ENCODE measurements at places on chromosomes 3 and 15.

- DNase-seq, result no peak
These were observed 284 bp upstream of the TSC22D2 start for GRCh38 chr3:150407808-150408220.

- DNase-seq, result no peak
These were observed 14.6 kb downstream of the ZNF592 start for GRCh38 chr15:84762840-84763572.

- no peak for DNase-seq
These were observed 119.5 kb downstream of the TMCC1 start for GRCh38 chr3:129773691-129774663.

DNA sequence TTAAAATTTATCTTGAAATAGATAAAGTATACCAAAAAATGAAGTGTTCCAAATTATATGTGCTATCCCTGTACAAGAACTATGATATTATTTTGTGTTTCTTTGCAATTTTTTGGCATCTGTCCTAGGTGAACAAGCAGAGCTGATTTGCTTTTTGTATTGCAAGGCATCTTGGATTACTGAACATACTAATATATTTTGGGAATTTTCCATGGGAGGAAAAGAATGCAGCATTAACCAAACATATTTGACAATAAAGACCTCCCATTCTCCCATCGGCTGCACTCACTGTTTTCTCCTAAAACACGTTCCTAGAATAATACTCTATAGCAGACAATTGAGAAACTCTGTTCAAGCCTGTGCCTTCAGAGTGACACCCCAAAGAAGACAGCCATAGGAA lies 265.1 kb upstream of the ALCAM start:
- DNase-seq, result no peak

- DNase-seq, result no peak
These were observed 774.3 kb downstream of the TUSC7 start for GRCh38 chr3:117483839-117484238.

GRCh38 chr15:55381595-55381994 lies 26.6 kb downstream of the CCPG1 start:
- no peak for DNase-seq

DNA sequence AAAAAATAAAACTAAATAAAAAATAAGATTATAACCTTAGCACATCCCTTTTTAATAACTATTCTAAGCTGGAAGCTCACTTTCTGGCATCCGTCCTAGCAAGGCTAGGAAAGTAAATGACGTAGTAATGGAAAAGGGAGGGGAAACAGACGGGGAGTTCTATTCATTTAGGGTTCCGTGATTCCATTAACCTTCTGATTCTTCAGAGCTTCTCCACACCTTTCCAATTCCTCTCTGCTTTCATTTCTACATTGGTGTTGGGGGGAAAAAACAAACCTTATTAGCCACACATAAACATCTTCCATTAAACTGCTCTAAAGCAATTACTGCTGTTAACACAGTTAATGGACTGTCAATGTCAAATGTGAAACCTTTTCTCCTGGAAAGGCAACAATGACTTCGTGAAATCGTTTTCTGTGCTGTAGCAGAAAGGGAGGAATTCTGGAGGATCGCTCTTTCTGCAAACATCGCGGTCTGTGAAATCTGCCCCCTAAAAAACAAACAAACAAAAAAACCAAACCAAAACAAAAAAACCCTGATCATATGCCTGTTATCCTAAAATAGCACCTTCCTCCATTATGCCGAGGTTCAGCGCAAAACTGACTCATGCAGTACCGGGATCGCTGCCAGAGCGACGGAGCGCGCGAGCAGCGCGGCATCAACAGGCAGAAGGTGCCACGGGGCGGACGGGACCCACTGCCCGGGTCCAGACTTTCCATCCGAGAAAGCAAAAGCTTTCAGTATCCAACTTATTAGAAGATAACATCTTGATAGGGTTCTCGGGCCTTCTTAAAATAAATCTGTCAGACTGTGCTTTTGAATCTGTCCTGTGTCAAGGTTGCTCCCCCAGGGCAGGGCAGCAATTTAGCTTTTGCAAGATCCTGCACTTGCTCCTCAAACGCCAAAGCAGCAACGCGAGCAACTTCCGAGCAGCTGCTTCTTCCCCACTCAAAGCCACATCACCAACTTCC lies 156.2 kb downstream of the FGF12 start:
- peak; percentile 70 for DNase-seq

GRCh38 chr3:13296662-13297061 lies 123.5 kb downstream of the NUP210 start:
- DNase-seq, result no peak

DNA sequence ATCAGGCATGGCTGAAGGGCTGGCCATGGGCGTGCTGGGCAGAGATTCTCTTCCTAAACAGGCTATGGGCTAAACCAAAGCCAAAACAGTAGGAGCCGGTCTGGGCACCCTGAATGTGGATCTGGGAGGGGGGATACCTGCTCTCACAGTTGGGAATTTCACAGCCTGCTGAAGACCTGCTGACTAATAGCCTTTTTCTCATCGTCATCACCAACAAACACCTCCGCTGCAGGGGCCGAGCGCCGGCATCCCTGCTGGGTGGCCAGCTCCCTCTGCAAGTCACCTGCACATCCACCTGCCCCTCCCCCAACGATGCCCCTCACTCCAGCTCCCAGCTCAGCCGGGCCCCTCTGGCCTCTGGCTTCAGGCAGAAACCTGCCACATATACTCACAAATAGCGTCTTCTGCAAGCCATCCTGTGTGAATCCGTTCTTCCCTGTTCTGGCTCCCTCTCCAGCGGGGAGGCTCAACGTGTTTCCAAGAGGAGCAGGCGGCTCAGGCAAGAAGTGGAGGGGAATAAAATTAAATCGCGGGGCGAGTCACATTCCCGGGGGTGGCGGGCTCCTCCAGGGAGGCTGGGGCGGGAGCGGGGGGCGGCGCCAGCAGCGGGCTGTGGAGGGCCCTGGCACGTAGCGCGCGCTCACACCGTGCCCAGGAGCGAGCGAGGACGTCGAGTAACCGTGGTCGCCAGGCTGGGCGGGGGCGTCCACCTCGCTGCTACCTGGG lies 466 bp downstream of the IQSEC1 start:
- no peak for DNase-seq

DNA sequence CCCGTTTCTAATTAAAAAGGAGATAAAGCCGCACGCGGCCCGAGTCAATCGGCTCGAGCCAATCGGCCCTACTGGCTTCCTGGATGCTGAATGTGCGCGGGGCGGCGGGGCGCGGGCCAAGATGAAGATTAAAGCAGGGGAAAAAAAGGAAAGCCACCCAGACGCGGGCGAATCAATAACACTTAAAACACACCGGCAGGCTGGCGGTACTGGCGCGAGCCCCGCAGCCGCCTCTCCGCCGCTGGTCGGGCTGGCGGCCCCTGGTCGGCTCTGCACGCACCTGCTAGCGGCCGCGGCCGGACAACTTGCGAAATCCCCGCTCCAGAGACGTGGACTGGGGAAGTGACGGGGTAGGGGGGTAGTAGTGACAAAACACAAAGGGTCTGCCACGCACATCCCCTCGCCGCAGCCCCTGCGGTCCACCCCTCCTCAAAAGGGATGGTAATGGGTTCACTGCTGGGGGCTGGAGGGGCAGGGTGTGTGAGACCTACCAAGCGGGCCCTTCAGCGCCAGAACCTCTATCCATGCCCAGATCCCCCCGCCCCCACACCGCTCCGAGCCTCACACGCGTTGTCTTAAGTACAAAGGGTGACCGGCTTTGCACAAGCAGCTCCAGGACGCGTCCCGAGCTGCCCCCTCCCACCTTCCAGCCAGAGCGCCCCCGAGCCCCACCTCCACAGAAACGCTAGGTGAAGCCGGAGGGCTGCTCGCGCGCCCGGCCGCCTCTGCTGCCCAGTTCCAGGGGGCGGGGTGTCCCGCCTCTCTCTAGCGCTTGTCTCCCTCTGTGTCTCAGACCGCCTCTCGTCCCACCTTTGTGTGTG lies 1.4 kb downstream of the WNT7A start:
- peak; percentile 25 for DNase-seq

- no peak for DNase-seq
These were observed 31.8 kb downstream of the P3H2 start for GRCh38 chr3:190088890-190089289.

DNA sequence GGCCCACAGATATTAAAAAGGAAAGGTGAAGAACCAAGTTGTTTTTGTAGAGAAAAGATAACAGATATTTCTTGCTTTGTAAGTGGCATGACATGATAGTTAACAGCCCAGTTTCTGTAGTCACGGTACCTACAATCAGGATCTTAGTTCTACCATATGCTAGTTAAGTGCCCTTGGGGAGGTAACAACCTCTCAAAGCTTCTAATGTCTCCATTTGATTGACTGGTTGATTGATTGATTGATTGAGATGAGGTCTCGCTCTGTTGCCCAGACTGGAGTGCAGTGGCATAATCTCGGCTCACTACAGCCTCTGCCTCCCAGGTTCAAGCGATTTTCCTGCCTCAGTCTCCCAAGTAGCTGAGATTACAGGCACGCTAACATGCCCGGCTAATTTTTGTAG lies 28.5 kb downstream of the SENP5 start:
- DNase-seq, result no peak

DNA sequence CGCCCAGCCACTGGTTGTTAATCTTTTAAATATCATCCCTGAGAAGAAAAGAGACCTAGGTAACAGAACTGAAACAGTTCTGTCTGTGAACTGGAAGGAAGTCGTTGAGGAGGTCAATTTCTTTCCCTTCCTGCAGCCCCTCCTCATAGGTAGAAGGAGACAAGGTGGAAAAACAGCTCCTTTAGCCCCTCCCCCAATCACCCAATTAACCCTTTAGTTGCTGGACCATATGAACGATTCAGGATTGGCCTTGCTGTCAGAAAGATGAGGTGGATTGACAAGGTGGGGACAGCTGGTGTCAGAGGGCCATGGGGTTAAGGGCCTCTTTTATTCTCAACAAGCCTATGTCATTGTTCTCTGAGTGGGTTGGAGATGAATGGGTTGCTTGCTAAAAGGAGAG lies 36.0 kb upstream of the ZNF445 start:
- no peak for DNase-seq

- DNase-seq, result no peak
These were observed 73.1 kb downstream of the RAB11A start for GRCh38 chr15:65942436-65942835.

DNA sequence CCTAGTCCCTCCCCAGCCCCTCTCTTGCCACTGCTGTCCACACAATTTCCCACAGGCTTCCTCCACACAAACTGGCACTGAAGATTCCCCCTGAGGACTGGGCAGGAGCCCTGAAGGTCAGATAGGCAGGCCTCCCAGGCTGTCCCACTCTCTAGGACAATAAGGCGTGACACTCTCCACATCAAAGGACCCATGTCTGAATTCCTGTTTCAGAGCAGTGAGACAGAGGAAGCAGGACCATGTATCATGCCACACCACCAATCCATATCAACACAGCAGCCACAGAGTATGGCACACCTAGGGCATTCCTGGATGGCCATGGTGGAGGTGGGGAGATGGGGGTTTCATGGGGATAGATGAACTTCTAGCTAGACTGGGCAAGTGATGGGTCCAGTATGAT lies 13.8 kb upstream of the CCR1 start:
- DNase-seq, result no peak

DNA sequence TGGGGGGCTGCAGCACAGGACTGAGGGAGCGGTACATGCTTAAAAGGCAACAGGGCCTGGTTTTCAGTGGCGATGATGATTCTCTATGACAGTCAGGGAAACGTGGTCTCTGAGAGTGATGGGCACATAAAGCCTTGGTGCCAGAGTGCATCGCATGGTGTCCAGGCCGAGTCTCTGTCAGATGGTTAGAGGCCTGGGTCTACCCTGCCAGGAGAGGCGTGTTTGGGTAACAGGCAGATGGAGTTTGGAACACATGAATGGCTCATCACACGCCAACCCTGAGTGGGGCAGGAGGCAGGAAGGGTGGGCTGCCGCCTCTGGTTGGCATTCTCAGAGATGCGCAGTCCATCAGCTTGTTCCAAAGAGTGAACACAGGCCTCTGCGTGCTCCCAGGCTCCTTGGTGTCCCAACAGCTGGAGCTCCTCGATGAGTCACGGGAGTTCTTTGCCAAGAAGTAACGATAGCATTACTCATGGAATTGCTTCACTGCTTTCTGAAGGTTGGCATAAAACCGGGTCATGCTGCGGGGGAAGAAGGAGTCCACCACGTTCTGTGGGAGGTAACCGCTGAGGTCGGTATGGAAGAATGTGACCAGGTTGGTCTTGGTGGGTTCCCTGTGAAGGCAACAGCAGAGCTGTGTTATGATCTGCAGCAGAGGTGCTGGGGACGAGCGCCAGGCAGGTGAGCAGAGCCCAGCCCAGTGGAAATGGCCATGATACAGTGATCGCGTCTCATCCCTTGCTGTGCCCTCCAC lies 11.0 kb downstream of the STARD5 start:
- peak; percentile 93 for DNase-seq

GRCh38 chr15:41231422-41232226 lies 556 bp downstream of the CHP1 start:
- no peak for DNase-seq

DNA sequence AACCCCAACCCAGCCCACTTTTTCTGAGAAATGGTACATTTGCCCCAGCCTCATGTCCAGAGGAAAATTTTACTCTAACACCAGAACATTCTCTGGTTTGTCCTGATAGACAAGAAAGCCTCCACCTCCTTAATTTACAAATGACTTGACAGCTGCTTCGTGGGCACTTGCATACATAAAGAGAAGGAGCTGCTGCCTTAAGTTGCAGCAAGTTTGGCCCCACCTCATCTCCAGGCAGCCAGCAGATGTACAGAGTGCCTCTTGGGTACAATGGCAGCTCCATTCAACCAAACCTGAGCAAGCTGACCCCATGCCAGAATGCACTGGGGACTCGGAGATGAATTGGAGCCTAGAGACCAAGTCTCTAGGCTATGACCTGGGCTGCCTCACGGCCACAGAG lies 6.2 kb upstream of the H1-8 start:
- no peak for DNase-seq

DNA sequence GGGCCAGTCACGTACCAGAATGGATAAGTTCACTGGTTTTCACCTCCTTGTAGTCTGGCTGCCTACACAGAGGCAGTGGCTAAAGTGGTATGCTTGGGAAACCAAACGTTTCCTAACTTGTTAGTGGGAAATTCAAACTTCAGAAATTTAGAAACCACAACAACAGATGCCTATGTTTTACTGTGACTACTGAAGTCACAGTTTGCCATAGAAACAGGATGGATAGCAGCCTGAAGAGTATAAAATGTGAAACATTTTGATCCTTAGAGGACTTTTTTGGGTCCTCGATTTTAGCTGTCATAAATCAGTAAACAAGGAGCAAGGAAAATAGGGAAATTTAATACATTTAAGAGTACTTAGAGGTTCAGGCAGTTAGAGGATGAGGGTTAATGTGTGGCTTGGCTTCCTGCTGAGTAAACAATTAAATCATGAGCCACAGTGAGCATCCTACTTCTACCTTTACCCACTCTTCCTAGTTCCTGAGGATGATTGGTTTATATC lies 48.6 kb downstream of the CMSS1 start:
- DNase-seq, result peak; percentile 49

All from GM03348 (cell line).